ENCODE measurements at places on chromosomes 2 and 18.

DNA sequence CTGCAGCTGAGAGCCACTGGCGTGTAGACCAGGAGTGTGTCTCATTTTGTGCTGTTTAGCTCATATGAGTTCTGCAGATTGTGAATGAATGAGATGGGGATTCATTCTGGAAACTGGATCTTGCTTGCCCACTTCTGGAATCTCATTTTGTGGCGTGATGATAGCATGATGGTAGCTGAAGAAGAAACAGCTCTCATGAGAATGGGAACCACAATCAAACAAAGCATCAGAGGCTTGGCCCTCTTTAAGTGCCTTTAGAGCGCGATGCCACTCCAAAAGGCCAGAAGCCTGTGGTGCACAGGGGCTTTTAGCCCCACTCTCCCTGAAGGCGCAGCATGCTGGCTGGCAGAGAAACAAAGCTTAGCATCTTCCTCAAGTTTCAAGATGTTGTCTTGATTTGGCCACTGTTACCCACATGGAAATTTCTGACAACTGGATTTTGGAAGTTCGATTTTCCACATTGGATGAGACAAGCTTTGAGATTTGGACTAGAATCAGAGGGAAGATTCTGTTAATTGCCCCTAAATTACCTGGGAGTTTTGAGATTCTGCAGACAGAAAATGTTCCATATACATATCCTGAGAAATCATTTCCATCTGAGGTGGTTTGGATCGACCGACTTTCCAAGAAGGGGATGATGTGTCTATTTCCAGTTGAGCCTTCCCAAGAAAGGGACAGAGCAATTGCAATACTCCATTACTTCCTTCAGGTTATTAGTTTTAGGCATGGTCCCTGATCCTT is 234.5 kb downstream of the VAPA start:
- no peak overlapping the region for H3K4me3 ChIP-seq
- no peak for DNase-seq
- no peak overlapping the region for H3K27ac ChIP-seq

- no peak overlapping the region for H3K4me3 ChIP-seq
- no peak overlapping the region for H3K27ac ChIP-seq
- H3K36me3 ChIP-seq = no peaks in the 10 kb centered on the region
- DNase-seq = no peak
Observed at GRCh38 chr18:78126106-78126505, 853.5 kb upstream of the SALL3 start.

DNA sequence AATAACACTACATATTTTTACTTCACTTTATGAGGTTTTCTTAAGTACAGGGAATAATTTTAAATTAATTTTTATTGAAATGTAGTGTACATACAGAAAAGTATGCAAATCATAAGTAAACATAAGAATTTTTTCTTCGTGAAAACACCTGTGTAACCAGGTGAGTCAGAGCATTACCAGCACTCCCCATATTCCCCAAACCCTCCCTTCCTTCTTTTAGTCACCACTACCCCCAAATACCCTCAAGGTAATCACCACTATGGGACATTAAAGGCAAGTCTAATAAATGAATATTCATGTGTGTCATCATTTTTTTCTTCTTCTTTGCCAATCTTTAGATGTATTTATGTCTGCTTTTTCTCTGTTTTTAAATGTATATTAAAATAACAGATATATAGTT is 139.9 kb upstream of the LTBP1 start:
- DNase-seq = no peak
- no peaks in the 10 kb centered on the region for H3K36me3 ChIP-seq
- no peak overlapping the region for H3K4me3 ChIP-seq
- no peak overlapping the region for H3K27ac ChIP-seq

GRCh38 chr2:98085649-98086048 is 1.3 kb upstream of the VWA3B start:
- no peak overlapping the region for H3K4me3 ChIP-seq
- H3K27me3 ChIP-seq = peaks cover 66% of the 10 kb centered on the region
- no peak for DNase-seq
- 0 out of 2 replicates have a peak, but pooled peaks cover 6% of the 10 kb centered on the region for H3K4me1 ChIP-seq
- H3K27ac ChIP-seq = no peak overlapping the region

DNA sequence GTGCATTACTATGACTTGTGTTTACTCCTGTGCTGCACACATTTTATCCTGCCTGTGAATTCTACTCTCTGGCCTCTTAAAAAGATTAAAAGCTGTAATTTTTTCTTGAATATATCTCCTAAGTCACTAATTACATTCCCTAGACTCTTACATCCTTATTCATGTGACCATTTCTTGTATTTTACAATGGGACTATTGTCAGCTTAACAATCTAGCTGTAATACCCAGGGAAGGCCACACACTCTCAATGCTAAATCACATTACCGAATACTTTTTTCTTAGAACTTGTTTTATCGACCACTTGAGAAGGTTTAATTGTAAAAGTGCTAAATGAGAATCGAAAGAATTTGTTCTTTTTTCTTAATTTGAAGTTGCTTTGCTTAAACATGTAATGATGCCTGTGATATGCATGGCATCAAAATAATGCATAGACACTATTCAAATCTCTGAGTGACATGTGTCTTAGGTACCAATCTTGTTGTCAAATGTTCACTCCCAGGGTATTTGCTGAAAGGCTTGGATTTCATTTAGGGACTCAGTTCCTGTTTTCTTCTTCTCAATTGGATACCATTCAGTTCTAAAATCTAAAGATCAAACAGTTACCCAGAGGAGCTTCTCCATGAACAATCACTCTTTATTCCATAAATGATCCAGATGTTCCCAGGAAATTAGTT is 498.5 kb downstream of the DPP10 start:
- H3K4me1 ChIP-seq = no peaks in the 10 kb centered on the region
- H3K27ac ChIP-seq = no peak overlapping the region
- H3K4me3 ChIP-seq = no peak overlapping the region
- H3K27me3 ChIP-seq = no peaks in the 10 kb centered on the region
- no peak for DNase-seq

- no peak overlapping the region for H3K4me3 ChIP-seq
- DNase-seq = no peak
- no peaks in the 10 kb centered on the region for H3K27me3 ChIP-seq
Observed at GRCh38 chr2:104597942-104598341, 256.0 kb upstream of the POU3F3 start.

DNA sequence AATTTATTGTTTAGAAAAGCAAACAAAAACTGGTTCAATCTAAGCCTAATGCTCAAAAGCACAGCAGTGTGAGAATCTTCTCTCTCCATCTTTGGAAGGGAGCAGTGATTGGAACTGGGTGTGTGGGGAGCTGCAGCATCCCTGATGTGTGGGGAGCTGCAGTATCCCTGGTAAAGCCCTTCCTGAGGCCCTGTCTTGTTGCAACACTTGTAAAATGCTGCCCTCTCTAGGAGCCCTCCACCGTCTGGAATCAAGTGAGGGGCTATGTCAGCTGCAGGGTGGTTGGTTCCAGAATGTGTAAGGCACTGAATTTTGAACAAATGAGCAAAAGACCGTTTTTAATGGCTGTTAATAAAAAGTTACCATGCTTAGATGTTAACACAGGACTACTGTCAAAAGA is 147.7 kb upstream of the RAB12 start:
- DNase-seq = no peak
- H3K27me3 ChIP-seq = peaks cover 11% of the 10 kb centered on the region
- no peak overlapping the region for H3K27ac ChIP-seq
- H3K4me1 ChIP-seq = no peaks in the 10 kb centered on the region
- no peaks in the 10 kb centered on the region for H3K36me3 ChIP-seq

GRCh38 chr2:202870431-202871299 is 901 bp downstream of the ICA1L start:
- no peaks in the 10 kb centered on the region for H3K4me1 ChIP-seq
- no peaks in the 10 kb centered on the region for H3K27me3 ChIP-seq
- H3K4me3 ChIP-seq = peak overlapping the region; percentile 83
- H3K27ac ChIP-seq = peak overlapping the region; percentile 51
- H3K36me3 ChIP-seq = no peaks in the 10 kb centered on the region

GRCh38 chr2:222179592-222179991 is 119.2 kb downstream of the PAX3 start:
- no peaks in the 10 kb centered on the region for H3K27me3 ChIP-seq
- no peaks in the 10 kb centered on the region for H3K36me3 ChIP-seq
- no peaks in the 10 kb centered on the region for H3K4me1 ChIP-seq
- no peak for DNase-seq
- no peak overlapping the region for H3K27ac ChIP-seq

DNA sequence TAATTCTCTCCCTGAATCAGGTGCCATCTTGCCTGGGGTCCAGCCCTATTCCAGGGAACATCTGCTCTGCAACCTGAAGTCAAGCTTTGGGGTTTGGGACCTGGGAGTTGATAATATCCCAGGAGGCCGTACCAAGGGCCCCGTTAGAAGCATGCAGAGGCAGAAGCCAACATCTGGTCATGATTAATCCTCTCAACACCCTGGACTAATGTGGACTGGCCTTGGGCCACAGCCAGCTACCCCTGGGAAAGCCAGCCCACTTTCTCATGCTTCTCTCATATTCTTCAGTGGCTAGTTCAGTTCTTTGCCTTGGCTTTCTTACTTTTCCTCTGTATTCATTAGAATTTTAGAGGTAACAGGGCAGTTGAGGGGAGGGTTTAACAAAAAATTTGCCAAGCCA is 515.6 kb upstream of the NRP2 start:
- H3K36me3 ChIP-seq = no peaks in the 10 kb centered on the region
- H3K27me3 ChIP-seq = no peaks in the 10 kb centered on the region
- no peak overlapping the region for H3K4me3 ChIP-seq
- peak; percentile 9 for DNase-seq
- no peak overlapping the region for H3K27ac ChIP-seq

DNA sequence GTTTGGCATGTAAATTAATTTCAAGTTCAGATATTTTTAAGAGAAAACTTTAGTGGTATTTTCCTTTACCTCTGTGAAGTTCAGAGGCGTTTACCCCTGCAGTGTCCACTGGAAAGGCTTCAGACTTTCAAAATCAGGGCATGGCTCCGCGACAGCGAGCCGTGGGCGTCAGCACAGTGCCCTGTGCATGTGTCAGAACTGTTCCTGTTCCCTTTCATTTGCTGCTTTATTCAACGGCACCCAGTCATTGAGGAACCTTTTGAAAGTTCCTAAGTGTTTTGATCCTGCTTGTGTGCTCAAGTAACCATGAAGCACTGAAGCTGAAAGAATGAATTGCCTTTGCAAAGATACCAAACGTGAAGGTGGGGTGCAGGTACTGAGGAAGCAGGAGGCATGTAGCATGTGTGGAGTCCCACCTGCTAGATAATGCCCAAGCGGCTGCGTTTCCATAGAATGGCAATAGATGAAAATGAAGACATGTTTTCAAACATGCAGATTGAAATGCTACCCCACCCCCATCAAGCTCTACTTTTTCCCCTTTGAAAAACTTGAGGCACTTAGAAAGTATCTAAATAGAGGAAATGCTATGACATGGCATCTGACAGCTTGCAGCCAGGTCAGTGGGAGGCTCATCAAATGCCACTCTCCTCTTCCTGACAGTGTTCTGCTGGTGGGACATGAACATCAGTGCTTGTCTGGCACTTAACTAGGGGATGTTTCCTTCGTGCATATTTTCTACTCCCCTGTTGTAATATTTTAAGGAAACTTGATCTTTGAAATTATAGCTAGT is 148.6 kb downstream of the ZNF236 start:
- no peak overlapping the region for H3K27ac ChIP-seq
- no peak overlapping the region for H3K4me3 ChIP-seq
- H3K4me1 ChIP-seq = no peaks in the 10 kb centered on the region

GRCh38 chr2:96832408-96832753 is 11.4 kb downstream of the ANKRD23 start:
- no peak overlapping the region for H3K27ac ChIP-seq
- H3K27me3 ChIP-seq = no peaks in the 10 kb centered on the region
- no peak overlapping the region for H3K4me3 ChIP-seq
- H3K4me1 ChIP-seq = no peaks in the 10 kb centered on the region
- no peak for DNase-seq

DNA sequence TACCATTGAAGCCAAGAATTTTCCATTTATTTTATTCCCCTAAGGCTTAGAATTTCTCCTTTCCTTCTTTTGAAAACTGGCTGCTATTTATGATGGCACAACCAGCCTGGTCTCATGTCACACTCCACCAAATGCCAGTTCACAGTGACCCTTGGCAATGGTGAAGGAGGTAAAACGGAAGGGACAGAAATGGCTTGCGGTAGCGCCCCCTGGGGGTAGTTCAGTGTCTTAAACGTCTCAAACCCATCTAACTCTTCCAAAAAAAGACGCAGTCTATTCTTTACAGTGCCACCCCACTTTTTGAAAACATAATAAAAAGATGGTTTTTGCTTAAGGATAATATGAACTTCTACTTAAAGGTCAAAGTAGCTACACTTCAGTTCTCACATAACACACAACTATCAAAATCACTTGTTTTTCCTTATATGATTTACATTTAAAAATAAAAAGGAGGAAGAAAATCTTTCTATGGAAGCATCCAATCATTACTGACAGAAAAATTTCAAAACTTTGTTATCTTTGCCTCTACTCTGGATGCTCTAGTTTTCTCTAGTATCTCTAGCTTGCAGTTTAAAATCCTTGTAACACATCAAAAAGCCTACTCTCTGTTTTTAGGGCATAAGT is 28.0 kb downstream of the PNO1 start:
- H3K27me3 ChIP-seq = no peaks in the 10 kb centered on the region
- no peak overlapping the region for H3K27ac ChIP-seq
- H3K4me3 ChIP-seq = no peak overlapping the region

GRCh38 chr2:111149882-111150455 is 29.3 kb downstream of the BCL2L11 start:
- no peaks in the 10 kb centered on the region for H3K27me3 ChIP-seq
- H3K36me3 ChIP-seq = no peaks in the 10 kb centered on the region
- DNase-seq = no peak
- H3K4me3 ChIP-seq = no peak overlapping the region
- H3K27ac ChIP-seq = no peak overlapping the region

DNA sequence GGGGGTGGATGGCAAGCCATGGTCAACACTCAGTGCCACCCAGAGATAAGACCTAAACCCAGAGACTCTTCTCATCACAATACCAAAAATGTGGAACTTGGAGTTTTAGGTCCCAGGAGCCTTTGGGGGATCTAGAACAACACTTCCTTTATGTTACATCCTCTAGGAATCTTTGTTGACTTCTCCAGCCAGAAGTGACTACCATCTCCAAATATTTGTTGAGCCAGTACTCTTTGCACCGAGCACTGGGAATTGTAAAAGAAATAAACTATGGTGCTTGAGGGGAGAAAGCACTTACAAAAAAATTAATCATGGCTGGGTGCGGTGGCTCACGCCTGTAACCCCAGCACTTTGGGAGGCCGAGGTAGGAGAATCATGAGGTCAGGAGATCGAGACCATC is 120.0 kb upstream of the TMEM200C start:
- no peak overlapping the region for H3K27ac ChIP-seq
- H3K4me3 ChIP-seq = no peak overlapping the region
- peaks cover 7% of the 10 kb centered on the region for H3K27me3 ChIP-seq
- no peaks in the 10 kb centered on the region for H3K36me3 ChIP-seq
- H3K4me1 ChIP-seq = no peaks in the 10 kb centered on the region

GRCh38 chr2:169105476-169105875 is 36.1 kb downstream of the DHRS9 start:
- no peak overlapping the region for H3K4me3 ChIP-seq
- no peak overlapping the region for H3K27ac ChIP-seq
- no peaks in the 10 kb centered on the region for H3K4me1 ChIP-seq
- H3K36me3 ChIP-seq = no peaks in the 10 kb centered on the region
- DNase-seq = no peak

- H3K27ac ChIP-seq = no peak overlapping the region
- DNase-seq = no peak
- H3K4me1 ChIP-seq = peaks cover 3% of the 10 kb centered on the region
- no peaks in the 10 kb centered on the region for H3K27me3 ChIP-seq
- H3K36me3 ChIP-seq = no peaks in the 10 kb centered on the region
- no peak overlapping the region for H3K4me3 ChIP-seq
Observed at GRCh38 chr2:37449761-37450296, 105.4 kb downstream of the QPCT start.

GRCh38 chr2:112229348-112229747 is 25.5 kb downstream of the ZC3H8 start:
- H3K4me3 ChIP-seq = no peak overlapping the region
- H3K27me3 ChIP-seq = no peaks in the 10 kb centered on the region
- H3K4me1 ChIP-seq = no peaks in the 10 kb centered on the region
- peak; percentile 7 for DNase-seq

Data from GM23248 (cell line).